Cardiac muscle cell (in vitro differentiated cells and primary cell): ENCODE measurements at places on chromosomes 1 and 21. TPM values are rescaled to one million over a fixed set of nuclear protein-coding genes. Genes with fewer than 3 reads are reported as not detected.

GRCh38 chr1:201479201-201479730, 10.3 kb upstream of the PHLDA3 start:
- DNase-seq, result no peak

DNA sequence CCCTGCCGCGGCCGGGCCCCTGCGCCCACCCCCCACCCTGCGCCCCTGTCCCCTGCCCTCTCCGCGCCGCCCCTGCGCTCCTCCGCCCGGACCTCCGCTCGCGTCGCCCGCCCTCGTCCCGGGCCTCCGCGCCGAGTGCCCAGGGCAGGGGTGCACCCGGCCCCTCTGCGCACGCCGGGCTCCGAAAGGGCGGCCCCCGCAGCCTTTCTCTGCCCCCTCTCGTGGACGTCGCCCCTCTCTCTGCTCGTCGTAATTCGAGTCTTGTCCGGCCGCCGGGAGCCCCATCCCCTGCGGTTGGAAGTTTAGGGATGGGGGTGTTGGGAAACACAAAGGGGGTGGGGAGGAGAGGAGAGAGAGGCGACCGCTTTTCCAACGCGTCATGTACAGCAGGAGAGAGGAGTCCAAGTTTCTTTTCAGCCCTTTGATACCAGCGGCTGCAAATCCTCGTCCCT, 407 bp downstream of the GALNT2 start:
- DNase-seq, result peak; percentile 49

The TMPRSS2 gene
- total RNA-seq, result not detected in 2 replicates

The C1orf122 gene
- total RNA-seq, result 104 and 130 TPM in 2 replicates
